T-helper 2 cell treated with Interferon-gamma antibody and Interleukin-4, amounts not matched to agents 5 μg/mL and 100 μg/mL, for 36 hours (primary cell): ENCODE measurements at places on chromosomes 11 and 22.

- no peaks in the 10 kb centered on the region for H3K4me1 ChIP-seq
- DNase-seq: no peak
- no peaks in the 10 kb centered on the region for H3K27me3 ChIP-seq
- H3K36me3 ChIP-seq: no peaks in the 10 kb centered on the region
- H3K27ac ChIP-seq: no peak overlapping the region
- no peak overlapping the region for H3K4me3 ChIP-seq
Measured at GRCh38 chr11:23976426-23976825, 520.4 kb upstream of the LUZP2 start.

DNA sequence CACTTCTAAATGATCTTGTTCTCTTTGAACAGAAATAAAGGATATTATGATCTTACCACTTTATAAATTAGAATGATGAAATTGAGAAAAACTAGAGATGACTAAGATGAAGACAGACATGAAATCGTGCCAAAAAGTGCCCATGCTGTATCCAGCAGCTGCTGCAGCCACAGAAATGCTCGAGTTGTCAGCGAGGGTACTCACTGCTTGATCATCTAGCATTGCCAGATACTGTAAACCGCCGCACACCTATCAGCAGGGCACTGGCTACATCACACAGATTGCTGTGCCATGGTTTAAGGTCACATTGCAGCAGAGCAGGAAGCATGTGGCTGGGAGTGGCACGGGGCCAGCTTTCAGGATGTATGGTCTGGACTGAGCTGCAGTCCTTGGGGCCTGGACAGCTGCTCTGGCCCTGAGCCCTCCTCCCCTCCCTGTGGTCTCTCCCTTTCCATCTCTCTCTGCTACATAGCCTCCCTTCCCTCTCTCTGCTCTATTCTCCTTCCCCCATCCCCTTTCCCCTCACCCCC is 51.0 kb upstream of the SEPTIN5 start:
- no peak for DNase-seq
- H3K27me3 ChIP-seq: peaks cover 2% of the 10 kb centered on the region
- H3K4me3 ChIP-seq: no peak overlapping the region
- no peaks in the 10 kb centered on the region for H3K36me3 ChIP-seq
- H3K27ac ChIP-seq: no peak overlapping the region

GRCh38 chr22:19748139-19748538 is 12.4 kb upstream of the TBX1 start:
- peaks cover 7% of the 10 kb centered on the region for H3K27me3 ChIP-seq
- H3K4me3 ChIP-seq: no peak overlapping the region
- no peak overlapping the region for H3K27ac ChIP-seq

- H3K36me3 ChIP-seq: peaks cover 12% of the 10 kb centered on the region
- no peaks in the 10 kb centered on the region for H3K27me3 ChIP-seq
- H3K4me1 ChIP-seq: peaks cover 10% of the 10 kb centered on the region
- peak; percentile 76 for DNase-seq
Measured at GRCh38 chr11:118792570-118793124, 1.7 kb upstream of the DDX6 start.

GRCh38 chr22:30250661-30251267 is 4.2 kb upstream of the LIF start:
- peaks cover 62% of the 10 kb centered on the region for H3K4me1 ChIP-seq
- DNase-seq: peak; percentile 71
- H3K4me3 ChIP-seq: no peak overlapping the region
- H3K27me3 ChIP-seq: no peaks in the 10 kb centered on the region
- H3K36me3 ChIP-seq: peaks cover 4% of the 10 kb centered on the region
- no peak overlapping the region for H3K27ac ChIP-seq
